Cardiac septum (tissue), 1 donor: ENCODE measurements at places on chromosomes 13 and 19. TPM values are rescaled to one million over a fixed set of nuclear protein-coding genes. Genes with fewer than 3 reads are reported as not detected.
A peak's percentile ranks its signal among the peaks of the same experiment; 100 is the strongest.

Gene GJA3
- 25.9 TPM for total RNA-seq

Gene ERFL
- not detected for total RNA-seq

- no peak for DNase-seq
Measured at GRCh38 chr13:66689037-66689619, 541.0 kb downstream of the PCDH9 start.

GRCh38 chr19:8640402-8641004, 10.1 kb downstream of the NFILZ start:
- peak; percentile 89 for DNase-seq

DNA sequence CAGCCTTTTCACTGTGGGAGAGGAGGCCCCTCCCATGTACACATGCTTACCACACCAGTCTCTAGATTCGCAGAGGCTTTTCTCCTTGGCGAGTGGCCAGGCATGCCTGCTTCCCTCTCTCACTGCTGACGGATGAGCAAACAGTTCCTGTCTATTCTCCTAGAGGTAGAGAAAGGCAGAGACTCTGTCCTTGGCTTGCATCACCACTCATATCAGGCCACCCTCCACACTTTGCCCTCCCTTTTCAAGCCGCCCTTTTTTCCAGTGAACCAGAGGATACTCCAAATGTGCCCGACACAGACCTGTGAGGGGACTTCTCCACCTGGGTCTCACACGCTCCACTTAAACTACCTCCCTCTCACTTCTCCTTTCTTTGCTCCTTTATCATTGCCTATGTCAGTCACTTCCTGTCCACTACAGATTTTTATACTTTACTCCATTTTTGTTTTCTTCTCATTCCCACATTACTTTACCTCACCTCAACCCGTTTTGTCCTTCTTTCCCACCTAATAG, 284.6 kb downstream of the DNAJC15 start:
- peak; percentile 81 for DNase-seq

Gene SLC10A2
- not detected for total RNA-seq

- no peak for DNase-seq
Measured at GRCh38 chr13:44386913-44387556, 13.4 kb downstream of the SERP2 start.

DNA sequence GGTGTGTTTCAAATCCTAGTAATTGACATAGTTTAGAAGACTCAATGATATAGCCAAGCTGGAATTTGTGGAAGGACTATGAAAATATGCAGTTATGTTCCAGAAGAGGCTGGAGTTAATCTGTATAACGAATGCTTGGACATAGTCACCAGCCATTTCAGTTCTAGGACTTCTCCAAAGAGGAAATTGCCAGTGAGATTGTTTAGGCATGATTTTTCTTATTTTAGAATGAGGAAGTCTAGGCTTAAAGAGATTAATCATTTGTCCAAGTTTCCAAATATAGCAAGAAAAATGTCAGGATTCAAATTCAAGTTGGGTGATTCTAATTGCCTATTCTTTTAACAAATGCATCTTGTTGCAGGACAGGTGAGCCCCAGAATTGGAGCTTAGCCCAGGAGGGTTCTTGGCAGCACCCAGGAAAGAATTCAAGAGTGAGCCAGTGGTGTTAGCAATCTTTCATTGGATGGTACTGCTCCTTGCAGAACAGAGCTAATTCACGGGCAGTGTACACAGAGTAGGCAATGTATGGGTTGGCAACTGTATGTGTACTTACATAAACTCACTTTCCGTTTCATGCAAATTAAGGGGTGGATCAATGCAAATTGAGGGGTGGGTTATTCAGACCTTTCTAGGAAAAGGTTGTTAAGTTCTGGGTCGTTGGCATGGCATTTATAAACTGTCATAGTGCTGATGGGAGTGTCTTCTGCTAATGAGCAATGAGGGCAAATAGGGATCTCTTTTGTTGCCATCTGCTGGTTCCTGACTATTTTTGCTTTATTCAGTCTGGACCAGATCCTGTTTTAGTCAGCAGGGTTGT, 763.1 kb upstream of the SLITRK1 start:
- DNase-seq, result no peak

- DNase-seq, result no peak
Measured at GRCh38 chr13:32428581-32429432, 877 bp upstream of the N4BP2L1 start.

- DNase-seq, result no peak
Measured at GRCh38 chr13:48397744-48398143, 15.2 kb downstream of the LPAR6 start.

DNA sequence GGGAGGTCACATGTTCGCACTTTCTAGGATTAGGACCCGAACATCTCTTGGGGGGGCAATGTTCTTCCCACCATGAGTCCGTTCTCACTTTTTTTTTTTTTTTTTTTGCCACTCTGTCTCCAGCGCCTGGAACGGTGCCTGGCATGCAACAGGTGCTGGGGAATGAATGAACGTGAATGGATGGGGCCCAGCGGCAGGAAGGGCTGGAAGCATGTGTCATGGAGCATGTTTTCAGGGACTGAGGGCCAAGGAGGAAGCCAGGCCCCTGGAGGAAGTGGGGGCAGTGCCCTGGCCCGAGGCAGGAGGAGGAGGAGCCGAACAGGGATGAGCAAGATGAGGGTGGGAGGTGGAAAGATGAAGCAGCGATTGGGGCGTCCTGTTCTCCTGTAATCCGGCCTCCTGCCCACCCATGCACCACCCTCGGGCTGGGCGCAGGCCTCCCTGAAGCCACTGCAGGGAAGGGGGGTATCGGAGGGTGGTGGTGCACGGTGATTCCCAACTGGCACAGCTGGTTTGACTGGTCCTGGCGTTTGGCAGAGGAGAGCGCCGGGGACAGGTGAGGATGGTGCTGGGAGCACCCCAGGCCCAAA, 8.8 kb upstream of the SULT2B1 start:
- no peak for DNase-seq

DNA sequence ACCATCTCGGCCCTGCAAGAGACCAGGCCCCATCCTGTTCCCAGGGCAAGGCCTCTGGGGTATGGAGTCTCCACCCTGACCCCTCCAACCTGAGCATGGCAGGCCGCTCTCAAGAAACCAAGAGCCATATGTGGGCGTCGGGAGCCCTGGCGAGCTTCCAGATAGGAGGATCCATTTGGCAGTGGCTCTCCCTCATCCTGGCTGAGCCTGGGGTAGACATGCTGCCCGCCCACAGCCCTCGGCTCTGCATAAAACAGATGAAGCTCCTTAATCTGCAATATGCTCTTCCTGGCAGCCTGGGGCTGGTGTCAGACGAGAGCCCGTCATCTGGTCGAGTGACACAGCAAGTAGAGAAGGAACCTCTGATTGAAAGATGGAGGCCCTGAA, 6.1 kb downstream of the ATP13A1 start:
- DNase-seq, result no peak

DNA sequence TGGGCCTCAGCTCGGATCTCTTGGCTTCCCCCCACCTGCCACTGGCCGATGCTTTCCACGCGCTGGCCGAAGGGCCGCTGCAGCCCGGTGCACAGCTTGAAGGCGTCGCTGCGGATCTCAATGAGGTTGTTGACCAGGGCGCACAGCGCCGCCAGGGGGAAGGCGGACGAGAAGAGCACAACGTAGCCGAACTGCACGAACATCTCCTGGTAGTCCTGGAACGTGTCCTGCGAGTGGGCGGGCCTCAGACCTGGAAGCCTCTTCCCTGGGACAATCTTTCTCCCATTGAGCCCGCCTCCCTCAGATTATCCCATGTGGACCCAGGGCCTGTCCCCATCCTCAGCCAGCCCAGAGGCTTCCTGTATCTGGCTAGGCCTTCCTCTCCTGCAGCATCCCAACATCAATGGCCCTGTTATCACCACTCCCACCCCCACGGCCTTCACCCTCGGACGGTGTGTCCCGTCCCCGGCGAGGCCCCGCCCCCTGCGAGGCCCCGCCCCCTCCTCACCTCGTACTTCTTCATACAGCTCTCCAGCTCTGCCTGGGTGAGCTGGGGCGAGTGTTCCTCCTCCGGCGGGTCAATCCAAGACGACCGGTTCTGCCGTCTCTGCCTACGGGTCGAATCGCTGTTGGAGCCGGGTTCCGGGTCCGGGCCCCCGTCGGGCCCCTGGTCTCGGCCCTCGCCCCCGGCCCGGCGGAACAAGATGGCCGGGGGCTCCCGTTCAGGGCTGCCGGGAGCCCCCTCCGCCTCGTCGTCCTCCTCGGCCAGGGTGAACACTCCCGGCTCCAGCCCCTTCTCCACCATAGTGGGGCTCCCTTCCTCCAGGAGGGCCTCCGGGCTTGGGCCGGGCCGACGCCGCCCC, 6.8 kb downstream of the ANO8 start:
- no peak for DNase-seq

Gene ATP4A
- not detected for total RNA-seq

DNA sequence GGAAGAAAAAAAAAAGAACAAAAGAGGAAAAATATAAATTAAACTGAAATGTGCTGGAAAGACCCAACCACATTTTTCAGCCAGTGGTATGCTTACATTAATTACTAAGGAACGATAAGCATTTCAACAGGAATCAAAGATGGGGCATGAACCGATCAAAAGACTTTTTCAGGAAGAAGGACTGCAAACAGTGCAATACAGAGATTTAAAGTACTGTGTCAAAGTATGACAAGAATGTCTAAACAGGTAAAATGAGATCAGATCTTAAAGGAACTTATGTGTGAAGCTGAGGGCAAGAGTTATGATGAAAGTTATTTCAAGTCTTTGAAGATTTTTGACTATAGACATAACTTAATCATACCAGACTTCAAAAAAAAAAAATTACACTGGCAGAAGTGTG, 1761.8 kb downstream of the SLITRK5 start:
- no peak for DNase-seq

DNA sequence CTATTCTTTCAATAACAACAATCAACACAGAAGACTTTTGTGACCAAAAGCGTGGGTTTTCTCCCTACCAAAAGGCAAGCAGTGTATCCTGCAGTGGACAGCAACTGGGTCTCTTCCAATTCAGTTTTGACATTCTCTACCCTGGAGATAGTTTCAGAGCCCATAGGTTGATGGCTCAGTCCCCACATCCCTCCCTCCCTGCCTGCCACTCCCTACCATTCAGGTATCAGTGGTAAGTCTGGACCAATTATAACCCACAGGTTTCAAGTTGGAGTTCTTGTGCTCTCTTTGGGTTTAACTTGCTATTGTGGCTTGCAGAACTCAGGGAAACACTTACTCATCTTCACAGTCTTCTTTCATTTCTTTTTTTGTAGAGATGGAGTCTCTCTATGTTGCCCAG, 60.2 kb downstream of the ZNF823 start:
- DNase-seq, result no peak

GRCh38 chr13:63455938-63456337, 2040.3 kb upstream of the PCDH20 start:
- no peak for DNase-seq

- no peak for DNase-seq
Measured at GRCh38 chr13:44347301-44347700, 26.3 kb upstream of the SERP2 start.

Gene LAIR2
- total RNA-seq, result not detected
